ENCODE measurements at places on chromosomes 13 and 19. TPM values are rescaled to one million over a fixed set of nuclear protein-coding genes. Genes with fewer than 3 reads are reported as not detected.
A peak's percentile ranks its signal among the peaks of the same experiment; 100 is the strongest.

- DNase-seq: no peak
These were observed 33.4 kb downstream of the STK24 start for GRCh38 chr13:98543378-98544103.

- DNase-seq: no peak
These were observed 1042.9 kb downstream of the UQCRFS1 start for GRCh38 chr19:28170066-28170465.

GRCh38 chr19:33295621-33296487, 6.5 kb downstream of the CEBPA start:
- no peak for DNase-seq

DNA sequence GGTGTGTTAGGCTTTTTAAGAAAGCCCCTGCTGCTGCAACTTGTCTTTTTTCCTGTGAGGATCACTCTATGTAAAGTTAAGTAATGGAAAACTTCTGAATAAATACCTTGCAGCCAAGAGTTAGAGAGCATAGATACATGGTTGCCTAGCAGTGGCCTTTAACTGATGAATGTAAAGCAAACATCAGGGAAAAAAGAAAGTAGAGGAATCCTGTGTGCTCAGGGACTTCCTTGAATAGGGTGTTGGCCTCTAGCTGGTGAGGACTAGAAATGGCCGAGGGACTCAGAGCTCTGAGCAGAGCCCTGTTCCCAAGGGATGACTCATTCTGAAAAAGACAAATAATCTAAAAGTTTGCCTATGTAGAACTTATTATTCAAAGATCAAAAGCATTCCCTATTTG, 135.7 kb downstream of the MIPEP start:
- DNase-seq: no peak

DNA sequence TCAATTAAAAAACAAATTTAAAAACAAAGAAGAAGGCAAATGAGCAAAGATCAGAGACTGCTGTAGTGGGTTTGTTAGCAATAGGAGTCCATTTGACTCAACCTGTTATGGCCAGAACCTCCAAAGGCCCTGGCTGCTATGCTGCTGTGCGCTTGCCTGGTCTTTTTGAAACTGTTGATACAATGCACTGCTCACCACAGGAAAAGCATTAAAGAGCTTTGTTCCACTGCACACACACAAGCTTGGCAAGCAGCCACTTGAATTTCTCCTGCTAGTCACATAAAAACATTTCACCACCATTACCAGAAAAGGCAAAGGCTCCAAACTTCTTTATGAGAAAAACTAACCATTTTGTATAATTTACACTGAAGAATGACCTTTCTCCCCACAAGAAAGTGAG, 132.2 kb downstream of the FREM2 start:
- DNase-seq: peak; percentile 12

DNA sequence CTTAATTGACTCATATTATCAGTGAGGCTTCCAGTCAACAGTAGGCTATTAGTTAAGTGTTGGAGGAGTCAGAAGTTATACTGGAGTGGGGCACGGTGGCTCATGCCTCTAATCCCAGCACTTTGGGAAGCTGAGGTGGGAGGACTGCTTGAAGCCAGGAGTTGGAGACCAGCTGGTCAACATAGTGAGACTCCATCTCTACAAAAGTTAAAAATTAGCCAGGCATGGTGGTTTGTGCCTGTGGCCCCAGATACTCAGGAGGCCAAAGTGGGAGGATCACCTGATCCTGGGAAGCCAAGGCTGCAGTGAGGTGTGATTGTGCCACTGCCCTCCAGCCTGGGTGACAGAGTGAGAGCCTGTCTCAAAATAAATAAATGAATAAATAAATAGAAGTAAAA, 53.2 kb downstream of the COMP start:
- DNase-seq: no peak

DNA sequence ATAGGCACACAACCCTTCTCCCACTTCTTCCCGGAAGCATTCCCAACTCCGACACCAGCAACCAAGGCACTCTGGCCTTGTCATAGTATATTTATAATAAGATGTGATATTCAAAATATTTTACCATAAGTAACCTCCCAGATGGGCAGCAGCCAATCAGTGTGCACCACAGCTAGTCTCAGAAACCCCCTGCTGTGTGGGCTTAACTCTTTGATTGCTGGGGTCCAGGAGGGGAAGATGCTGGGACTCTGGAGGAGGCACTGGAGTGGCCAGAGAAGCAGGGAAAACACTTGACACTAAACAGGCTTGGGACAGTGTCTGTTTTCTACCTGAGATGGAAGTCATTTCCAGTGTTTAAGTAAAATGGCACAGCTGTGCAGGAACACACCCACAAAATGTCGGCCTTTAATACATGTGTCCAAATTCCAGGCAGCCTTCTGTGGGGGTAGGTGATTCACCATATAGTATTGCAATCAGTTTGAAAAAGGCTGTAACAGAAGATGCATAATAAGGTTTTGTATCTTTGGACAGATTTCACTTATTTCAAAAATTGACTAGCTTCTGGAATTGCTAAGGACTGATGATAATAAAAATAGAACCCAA, 100.7 kb downstream of the MBNL2 start:
- no peak for DNase-seq

DNA sequence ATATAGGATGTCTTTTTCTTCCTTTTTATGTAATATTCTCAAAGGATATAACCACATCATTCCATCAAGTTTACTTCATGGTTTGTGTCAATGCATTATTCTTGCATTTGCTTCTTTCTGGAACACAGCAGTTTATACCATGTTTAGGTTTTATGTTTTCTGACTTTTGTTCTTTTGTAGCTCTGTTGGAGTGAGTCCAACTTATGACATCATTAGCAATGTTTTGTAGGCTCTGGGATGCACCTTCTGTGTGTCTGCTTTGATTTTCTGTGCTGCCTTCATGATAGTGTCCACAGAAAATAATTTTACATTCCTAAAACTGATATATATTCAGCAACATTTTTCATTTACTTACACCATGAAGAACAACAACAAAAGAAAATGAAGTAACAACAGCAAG, 68.9 kb downstream of the SHISA2 start:
- no peak for DNase-seq

DNA sequence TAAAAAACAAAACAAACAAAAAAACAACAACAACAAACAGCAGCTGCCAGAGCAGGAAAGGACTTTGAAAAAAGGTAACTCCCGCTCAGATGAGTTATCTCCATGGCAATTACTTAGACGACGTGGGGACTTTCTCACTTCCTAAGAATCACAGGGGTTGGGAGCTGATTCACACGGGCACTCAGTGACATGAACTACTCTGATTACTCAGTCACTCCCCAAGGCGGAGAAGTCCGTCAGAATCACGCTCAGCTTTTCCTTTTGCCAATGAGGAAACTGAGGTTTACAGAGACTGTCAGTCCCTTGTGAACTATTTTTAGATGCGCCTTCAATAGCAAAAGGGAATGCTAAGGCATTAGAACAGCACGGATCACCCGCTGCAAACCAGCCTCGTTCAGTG, 32.3 kb upstream of the MATK start:
- DNase-seq: no peak

DNA sequence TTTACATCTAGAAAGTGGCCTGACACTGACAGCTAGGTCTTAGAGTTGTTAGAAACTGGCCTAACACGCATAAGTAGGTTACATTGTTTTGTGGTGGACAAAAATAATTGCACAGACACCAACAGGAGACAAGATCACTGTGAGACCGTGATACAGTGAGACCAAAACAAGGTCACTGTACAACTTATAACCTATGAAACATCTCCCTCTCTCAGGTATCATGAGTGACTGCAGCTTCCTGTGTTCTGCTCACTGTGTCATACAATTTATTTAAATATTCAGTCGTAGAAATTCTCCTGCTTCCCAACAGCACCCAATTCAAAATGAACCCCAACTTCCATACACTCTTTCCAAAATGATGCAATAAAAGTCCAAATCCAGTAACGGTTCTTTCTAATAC, 2165.2 kb downstream of the PCDH9 start:
- no peak for DNase-seq

DNA sequence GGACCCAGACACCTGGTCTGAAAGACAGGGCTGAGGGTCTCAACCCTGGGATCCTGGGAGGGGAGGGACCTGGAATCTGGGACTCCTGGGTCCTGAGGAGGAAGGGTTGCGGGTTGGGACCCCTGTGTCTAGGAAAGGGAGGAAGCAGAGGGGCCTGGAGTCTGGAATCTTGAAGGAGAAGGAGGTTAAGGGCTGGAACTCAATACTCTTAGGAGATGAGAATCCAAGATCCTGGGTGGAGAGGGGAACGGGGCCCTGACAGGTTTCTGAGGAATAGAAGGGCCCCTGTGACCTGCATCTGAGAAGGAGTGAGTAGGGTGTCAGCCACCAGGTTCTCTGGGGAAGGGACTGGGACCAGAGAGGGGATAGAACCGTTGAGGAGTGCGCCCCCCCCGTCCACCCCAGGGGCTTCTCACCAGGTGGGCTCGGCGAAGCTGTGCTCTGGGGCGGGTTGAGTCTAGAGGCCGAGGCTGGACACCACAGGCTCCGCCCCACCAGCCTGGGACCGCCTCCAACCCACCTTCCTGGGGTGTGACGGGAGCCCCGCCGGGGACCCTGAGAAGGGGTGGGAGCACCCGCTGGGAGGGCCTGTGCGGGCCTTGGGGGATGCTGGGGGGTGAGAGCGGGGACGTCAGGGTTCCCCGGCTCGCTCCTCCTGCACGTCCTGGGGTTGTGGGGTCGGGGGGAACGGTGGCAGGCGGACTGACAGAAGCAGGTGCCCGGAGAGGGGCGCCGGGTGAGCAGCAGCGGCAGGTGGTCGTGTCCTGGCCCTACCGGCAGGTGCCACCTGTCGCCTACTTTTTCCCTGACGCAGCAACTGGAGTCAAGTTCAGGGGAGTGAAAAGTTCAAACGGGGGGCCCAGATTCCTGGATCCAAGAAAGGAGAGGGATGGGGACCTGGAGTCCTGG, at the start of gene MAMSTR:
TSS of gene MAMSTR (minus strand) at position 463 of the 909 bp plus-strand sequence. CDS start 694 bp downstream, outside the sequence.
- DNase-seq: peak; percentile 36

The HRC gene
- 1.2 TPM for total RNA-seq

The ERICH4 gene
- total RNA-seq: not detected

Data from left colon (tissue), 2 donors.